ENCODE measurements at places on chromosomes 13 and 19.

GRCh38 chr19:11053817-11054195 lies 35.5 kb upstream of the LDLR start:
- peaks cover 38% of the 10 kb centered on the region for H3K36me3 ChIP-seq
- H3K27me3 ChIP-seq: no peaks in the 10 kb centered on the region
- no peak overlapping the region for H3K27ac ChIP-seq
- no peak overlapping the region for H3K4me3 ChIP-seq

DNA sequence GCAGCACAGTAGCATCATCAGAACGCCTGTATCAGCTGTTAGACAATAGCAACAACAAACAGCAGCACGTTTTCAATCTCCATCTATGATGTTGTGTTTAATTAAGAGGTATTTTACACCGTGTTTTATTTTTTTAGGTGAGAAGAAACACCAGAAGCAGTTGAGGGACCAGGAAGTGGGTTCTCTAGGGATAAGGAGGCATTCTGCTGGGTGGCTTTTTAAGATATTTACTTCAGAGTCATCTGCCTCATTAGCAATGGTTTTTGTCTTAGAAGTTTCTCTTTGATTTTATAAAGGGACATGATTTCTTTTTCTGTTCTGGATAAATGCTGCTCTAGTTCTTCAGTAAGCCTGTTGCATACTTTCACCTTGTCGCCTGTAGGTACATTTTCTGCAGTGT lies 8.2 kb downstream of the CKAP2 start:
- H3K27ac ChIP-seq: no peak overlapping the region
- DNase-seq: no peak
- H3K4me1 ChIP-seq: peaks cover 20% of the 10 kb centered on the region
- no peak overlapping the region for H3K4me3 ChIP-seq
- no peaks in the 10 kb centered on the region for H3K27me3 ChIP-seq

DNA sequence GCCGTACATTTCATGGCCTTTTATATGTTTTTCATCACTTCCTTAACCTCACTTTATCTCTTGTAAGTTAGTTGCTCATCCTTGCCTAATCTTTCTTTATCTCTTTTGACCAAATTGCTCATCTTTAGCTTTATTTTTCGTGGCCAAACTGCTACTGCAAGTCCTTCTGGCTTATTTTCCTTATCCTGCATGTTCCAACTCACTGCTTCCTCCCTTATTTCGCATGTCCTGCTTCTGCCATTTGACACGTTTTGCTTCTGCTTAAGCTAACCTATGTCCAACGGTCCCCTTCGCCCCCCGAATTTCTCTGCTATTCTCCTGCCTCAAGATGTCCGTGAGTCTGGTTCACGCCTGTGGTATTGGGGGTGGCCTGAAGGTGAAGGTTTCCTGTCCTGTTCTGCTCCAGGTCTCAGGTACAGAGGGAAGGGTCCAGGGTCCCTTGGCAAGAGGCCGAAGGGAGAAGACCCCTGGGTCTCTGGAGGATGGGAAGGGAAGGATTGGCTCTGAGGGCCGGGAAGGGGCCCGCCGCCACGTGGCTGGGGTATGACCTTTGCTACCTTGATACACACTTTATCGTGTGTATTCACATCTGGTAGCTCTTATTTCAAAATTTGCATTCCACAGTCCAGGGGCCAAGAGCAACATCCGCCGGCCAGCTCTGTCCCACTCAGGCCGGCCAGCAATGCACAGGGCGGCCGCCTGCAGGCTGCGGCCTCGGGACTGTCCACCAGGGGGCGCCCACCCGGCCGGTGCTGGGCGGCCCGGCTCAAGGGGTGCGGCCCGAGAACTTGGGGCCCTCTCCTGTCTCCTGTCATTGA lies 2.9 kb upstream of the C19orf85 start:
- peaks cover 50% of the 10 kb centered on the region for H3K27me3 ChIP-seq
- H3K4me3 ChIP-seq: no peak overlapping the region
- no peak overlapping the region for H3K27ac ChIP-seq
- H3K4me1 ChIP-seq: peaks cover 32% of the 10 kb centered on the region
- peak; percentile 83 for DNase-seq

GRCh38 chr13:30178976-30179375 lies 128.4 kb downstream of the KATNAL1 start:
- DNase-seq: no peak
- H3K27ac ChIP-seq: no peak overlapping the region
- H3K4me3 ChIP-seq: no peak overlapping the region

DNA sequence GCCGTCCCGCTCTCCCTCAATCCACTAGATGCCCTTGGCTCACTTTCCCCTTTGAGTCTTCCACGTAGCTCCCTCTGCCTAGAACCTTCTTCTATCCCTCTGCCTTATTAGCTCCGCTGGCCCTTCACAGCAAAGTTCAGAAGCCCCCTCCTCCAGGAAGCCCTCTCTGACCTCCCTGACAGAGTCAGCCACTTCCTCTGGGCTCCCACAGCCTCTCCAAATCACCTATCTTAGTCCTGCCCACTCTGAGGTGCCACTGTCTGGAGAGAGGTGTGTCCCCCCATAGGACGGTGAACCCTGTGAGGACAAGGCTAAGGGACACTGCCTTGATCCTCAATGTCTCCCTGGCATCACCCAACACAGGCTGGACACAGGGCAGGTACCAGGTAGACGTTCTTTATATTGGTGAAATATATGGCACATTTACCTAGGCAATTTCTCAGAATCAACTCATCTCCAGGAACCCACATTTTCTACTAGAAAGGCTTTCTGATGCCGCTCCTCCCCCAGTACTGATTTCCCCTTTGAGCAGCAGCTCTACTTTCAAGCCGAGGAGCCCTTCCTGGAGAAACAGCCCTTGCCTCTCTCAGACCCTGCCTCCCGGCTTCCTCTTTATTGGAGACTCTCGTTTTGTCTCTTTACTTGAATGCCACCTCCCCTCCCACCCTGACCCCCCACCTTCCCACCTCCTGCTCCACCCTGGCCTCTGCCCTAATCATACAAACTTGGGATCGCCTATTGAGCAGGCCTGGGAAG lies 3.4 kb upstream of the TGFB1 start:
- peaks cover 15% of the 10 kb centered on the region for H3K4me1 ChIP-seq
- no peak for DNase-seq
- H3K27me3 ChIP-seq: peaks cover 3% of the 10 kb centered on the region
- H3K4me3 ChIP-seq: no peak overlapping the region
- H3K36me3 ChIP-seq: no peaks in the 10 kb centered on the region

GRCh38 chr19:48501494-48502349 lies 9.9 kb downstream of the LMTK3 start:
- H3K27me3 ChIP-seq: peaks cover 11% of the 10 kb centered on the region
- DNase-seq: peak; percentile 96
- peak overlapping the region; percentile 7 for H3K27ac ChIP-seq
- H3K36me3 ChIP-seq: no peaks in the 10 kb centered on the region
- H3K4me3 ChIP-seq: peak overlapping the region; percentile 78

- no peak overlapping the region for H3K27ac ChIP-seq
- no peak for DNase-seq
- H3K36me3 ChIP-seq: peaks cover 59% of the 10 kb centered on the region
- H3K4me1 ChIP-seq: peaks cover 15% of the 10 kb centered on the region
These were observed 24.0 kb downstream of the ZSWIM4 start for GRCh38 chr19:13819238-13819637.

DNA sequence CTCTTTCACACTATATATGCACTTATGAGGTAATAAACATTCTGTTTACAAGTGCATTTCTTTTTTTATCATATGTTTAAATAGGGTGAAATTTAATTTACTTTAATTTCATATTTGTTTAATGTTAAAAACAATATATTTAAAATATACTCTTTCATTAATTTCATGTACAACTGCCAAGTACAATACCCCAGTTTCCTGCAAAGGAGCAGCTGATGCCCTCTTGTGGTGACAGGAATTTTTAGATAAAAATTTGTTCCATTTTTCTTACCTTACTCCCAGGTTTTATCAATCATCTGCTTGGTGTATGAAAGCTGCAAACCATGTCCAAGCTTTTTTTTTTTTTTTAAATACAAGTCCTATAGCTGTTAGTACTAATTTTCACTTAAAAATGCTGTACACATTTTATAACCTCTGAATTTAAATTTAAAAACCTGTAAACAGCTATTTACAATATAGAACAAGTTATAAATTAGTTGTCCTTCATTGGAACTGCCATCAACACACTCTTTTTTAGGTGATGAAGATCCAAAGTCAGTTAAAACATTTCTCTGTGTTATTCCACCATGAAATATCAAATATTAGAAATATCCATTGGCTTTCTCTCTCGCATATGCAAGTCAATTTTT lies 4.9 kb downstream of the PCDH20 start:
- peaks cover 25% of the 10 kb centered on the region for H3K4me1 ChIP-seq
- no peak overlapping the region for H3K27ac ChIP-seq
- no peaks in the 10 kb centered on the region for H3K36me3 ChIP-seq
- no peak for DNase-seq
- H3K27me3 ChIP-seq: peaks cover 52% of the 10 kb centered on the region

GRCh38 chr19:53894707-53895106 lies 12.7 kb downstream of the PRKCG start:
- H3K27ac ChIP-seq: no peak overlapping the region
- no peaks in the 10 kb centered on the region for H3K36me3 ChIP-seq
- H3K4me3 ChIP-seq: no peak overlapping the region

DNA sequence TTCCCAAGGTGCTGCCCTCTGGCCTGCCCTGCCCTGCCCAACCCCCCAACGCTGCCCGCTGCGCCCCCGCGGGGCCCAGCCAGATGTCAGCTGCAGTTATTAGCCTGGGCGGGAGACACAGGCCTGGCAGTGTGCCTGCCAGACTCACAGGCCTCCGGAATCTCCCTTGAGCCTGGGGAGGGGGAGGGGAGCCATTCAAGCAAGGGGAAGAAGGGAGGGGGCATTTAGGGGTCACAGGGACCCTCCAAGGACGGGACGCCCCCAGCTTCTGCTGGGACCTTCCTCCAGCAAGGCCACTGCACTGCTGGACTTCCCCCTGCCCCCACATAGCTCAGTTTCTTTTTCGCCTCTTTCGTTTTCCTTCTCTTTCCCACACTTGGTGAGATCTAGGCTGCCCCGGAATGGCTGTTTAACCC lies 2.6 kb upstream of the JUNB start:
- peaks cover 35% of the 10 kb centered on the region for H3K4me1 ChIP-seq
- no peaks in the 10 kb centered on the region for H3K36me3 ChIP-seq
- peak; percentile 58 for DNase-seq
- H3K27ac ChIP-seq: peak overlapping the region; percentile 97
- H3K4me3 ChIP-seq: peak overlapping the region; percentile 81

DNA sequence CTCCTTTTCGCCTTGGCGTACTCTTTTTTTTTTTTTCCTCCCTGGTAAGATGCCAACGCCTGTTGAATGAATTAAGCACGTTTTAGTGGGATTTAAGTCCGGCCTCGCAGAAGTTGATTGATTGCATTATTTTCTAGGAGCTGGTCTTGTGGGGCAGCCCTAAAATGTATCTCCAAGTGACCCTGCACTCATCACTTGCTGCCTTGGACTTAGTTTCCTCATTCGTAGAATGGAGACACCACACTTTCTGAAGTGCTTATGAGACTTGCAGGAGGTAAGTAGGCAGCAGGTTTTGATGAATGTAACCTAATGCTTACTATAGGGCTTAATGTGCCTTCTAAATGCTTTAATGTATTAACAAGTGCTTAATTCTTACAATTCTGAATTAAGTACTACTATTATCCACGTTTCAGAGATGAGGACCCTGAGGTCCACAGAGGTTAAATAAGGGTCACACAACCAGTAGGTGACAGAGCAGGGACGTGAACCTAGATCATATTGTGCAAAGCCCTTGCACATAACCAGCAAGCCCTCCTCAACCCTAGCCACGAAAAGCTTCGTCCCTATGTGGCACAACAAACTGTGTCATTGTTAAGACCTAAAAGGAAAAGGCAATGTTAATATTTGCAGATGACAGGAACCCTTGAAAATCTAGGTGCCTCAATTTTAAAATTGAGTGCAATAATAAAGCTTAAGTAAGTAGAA lies 514 bp upstream of the ARGLU1 start:
- peaks cover 39% of the 10 kb centered on the region for H3K4me1 ChIP-seq
- H3K27me3 ChIP-seq: peaks cover 3% of the 10 kb centered on the region
- peak overlapping the region; percentile 100 for H3K4me3 ChIP-seq
- H3K27ac ChIP-seq: no peak overlapping the region
- H3K36me3 ChIP-seq: peaks cover 22% of the 10 kb centered on the region

DNA sequence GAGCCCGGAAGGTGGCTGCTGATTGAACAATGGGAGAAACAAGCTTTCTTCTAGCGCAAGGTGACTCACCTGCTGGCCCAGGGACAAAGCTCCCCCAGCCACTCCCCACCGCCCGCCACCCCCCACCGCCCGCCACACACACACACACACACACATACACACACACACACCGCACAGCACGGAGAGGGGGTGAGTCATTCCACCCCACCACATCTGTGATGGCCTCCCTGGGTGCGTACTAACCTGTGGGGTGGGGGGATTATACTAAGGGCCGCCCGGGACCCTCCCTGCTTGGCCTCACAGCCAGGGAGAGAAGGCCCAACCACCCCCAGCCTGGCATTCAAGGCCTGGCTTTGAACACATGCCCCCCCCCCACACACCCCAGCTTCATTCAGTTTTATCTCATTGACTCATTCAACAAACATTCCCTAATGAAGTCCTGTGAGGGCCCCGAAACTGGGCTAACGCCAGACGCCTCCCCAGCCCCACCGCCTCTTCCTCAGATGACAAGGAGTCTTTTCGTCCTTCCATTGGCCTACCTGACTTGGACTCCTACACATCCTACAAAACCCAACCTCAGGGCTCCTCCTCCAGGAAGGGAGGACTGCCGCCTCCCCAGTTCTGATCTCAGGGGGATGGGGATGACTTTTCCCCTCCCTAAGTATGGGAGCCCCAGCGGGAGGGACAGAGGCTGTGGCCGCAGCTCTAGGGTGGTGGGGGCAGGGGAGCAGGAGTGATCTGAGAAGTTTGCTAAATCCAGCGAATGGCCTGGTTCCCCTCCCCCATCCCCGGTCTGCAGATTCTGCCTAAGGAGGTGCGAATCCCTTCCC lies 5.8 kb upstream of the ONECUT3 start:
- peaks cover 97% of the 10 kb centered on the region for H3K27me3 ChIP-seq
- no peak overlapping the region for H3K27ac ChIP-seq
- H3K4me3 ChIP-seq: peak overlapping the region; percentile 58
- no peaks in the 10 kb centered on the region for H3K36me3 ChIP-seq
- H3K4me1 ChIP-seq: peaks cover 5% of the 10 kb centered on the region

GRCh38 chr19:34120846-34121639 lies 51.3 kb upstream of the LSM14A start:
- no peak overlapping the region for H3K4me3 ChIP-seq
- H3K27me3 ChIP-seq: peaks cover 11% of the 10 kb centered on the region
- no peak for DNase-seq
- peaks cover 96% of the 10 kb centered on the region for H3K4me1 ChIP-seq
- H3K27ac ChIP-seq: no peak overlapping the region

GRCh38 chr19:4379383-4380253 lies 20.7 kb downstream of the SH3GL1 start:
- peaks cover 6% of the 10 kb centered on the region for H3K36me3 ChIP-seq
- peaks cover 58% of the 10 kb centered on the region for H3K4me1 ChIP-seq
- H3K27ac ChIP-seq: peak overlapping the region; percentile 97

- no peak overlapping the region for H3K27ac ChIP-seq
- no peak overlapping the region for H3K4me3 ChIP-seq
- no peaks in the 10 kb centered on the region for H3K27me3 ChIP-seq
These were observed 40.5 kb upstream of the ITM2B start for GRCh38 chr13:48192411-48192935.

GRCh38 chr13:104833221-104833620 lies 1702.2 kb downstream of the EFNB2 start:
- H3K27ac ChIP-seq: peak overlapping the region; percentile 77
- peaks cover 26% of the 10 kb centered on the region for H3K4me1 ChIP-seq

- H3K4me1 ChIP-seq: peaks cover 8% of the 10 kb centered on the region
- peaks cover 88% of the 10 kb centered on the region for H3K27me3 ChIP-seq
- H3K36me3 ChIP-seq: no peaks in the 10 kb centered on the region
- H3K27ac ChIP-seq: no peak overlapping the region
- peak; percentile 59 for DNase-seq
- peak overlapping the region; percentile 38 for H3K4me3 ChIP-seq
These were observed 1.2 kb downstream of the KLF2 start for GRCh38 chr19:16325641-16326400.

All from nephron progenitor cell (in vitro differentiated cells).